ENCODE measurements at places on chromosomes 4 and X. TPM values are rescaled to one million over a fixed set of nuclear protein-coding genes. Genes with fewer than 3 reads are reported as not detected.

GLRB gene
- 0.23 TPM for total RNA-seq

F8A1 gene
- total RNA-seq, result 24.7 TPM

KLHL13 gene
- total RNA-seq, result 3.2 TPM

CSAG2 gene
- total RNA-seq, result not detected

CXorf49 gene
- not detected for total RNA-seq

P2RY4 gene
- total RNA-seq, result 0.37 TPM

RBM46 gene
- total RNA-seq, result 0.11 TPM

TMPRSS11D gene
- not detected for total RNA-seq

TMEM187 gene
- 5.9 TPM for total RNA-seq

TEC gene
- 2.3 TPM for total RNA-seq

COX7B gene
- 182 TPM for total RNA-seq

BMP3 gene
- not detected for total RNA-seq

SLC16A2 gene
- total RNA-seq, result 68.8 TPM

SH3D19 gene
- 49.5 TPM for total RNA-seq

TCEAL2 gene
- total RNA-seq, result not detected

CABS1 gene
- total RNA-seq, result not detected

MAOA gene
- 85.7 TPM for total RNA-seq

APLN gene
- 5.3 TPM for total RNA-seq

IQCM gene
- not detected for total RNA-seq

ZNF827 gene
- 0.83 TPM for total RNA-seq

VCX2 gene
- total RNA-seq, result not detected

GPR82 gene
- 0.06 TPM for total RNA-seq

UGT2A3 gene
- 45.2 TPM for total RNA-seq

NPY5R gene
- 0.11 TPM for total RNA-seq

CT83 gene
- total RNA-seq, result not detected

CFAP97 gene
- total RNA-seq, result 18.2 TPM

FATE1 gene
- not detected for total RNA-seq

C4orf36 gene
- total RNA-seq, result not detected

GLRA2 gene
- not detected for total RNA-seq

ASB5 gene
- total RNA-seq, result 0.19 TPM

H2BW2 gene
- total RNA-seq, result not detected

PNMA6A gene
- 4.3 TPM for total RNA-seq

ERVMER34-1 gene
- total RNA-seq, result not detected

PPP4R3C gene
- not detected for total RNA-seq

EGF gene
- total RNA-seq, result not detected

TXK gene
- 1.7 TPM for total RNA-seq

JCHAIN gene
- total RNA-seq, result 22.8 TPM

SLC10A4 gene
- total RNA-seq, result not detected

RPA4 gene
- 0.53 TPM for total RNA-seq

OCIAD1 gene
- 112 TPM for total RNA-seq

TNIP3 gene
- not detected for total RNA-seq

SPANXA2 gene
- total RNA-seq, result not detected

NXF2 gene
- total RNA-seq, result not detected

MAGEC3 gene
- not detected for total RNA-seq

SLC34A2 gene
- total RNA-seq, result 0.39 TPM

PAK3 gene
- not detected for total RNA-seq

HHIP gene
- 6.5 TPM for total RNA-seq

PPP1R2C gene
- not detected for total RNA-seq

PDZD4 gene
- 2.3 TPM for total RNA-seq

TLR10 gene
- 0.68 TPM for total RNA-seq

ABLIM2 gene
- total RNA-seq, result 0.93 TPM

LEF1 gene
- total RNA-seq, result 0.23 TPM

ZBTB49 gene
- 1.5 TPM for total RNA-seq

EXOC1 gene
- total RNA-seq, result 9.6 TPM

All from right lobe of liver (tissue), 6 donors.